ENCODE measurements at places on chromosomes 11 and 22. TPM values are rescaled to one million over a fixed set of nuclear protein-coding genes. Genes with fewer than 3 reads are reported as not detected.

Gene ARHGAP1
- 39.9 TPM for total RNA-seq

Gene SELENOM
- 10.2 TPM for total RNA-seq

Gene CHCHD10
- total RNA-seq, result 118 TPM

GRCh38 chr22:27874185-27874584 lies 44.9 kb downstream of the PITPNB start:
- no peak for DNase-seq

DNA sequence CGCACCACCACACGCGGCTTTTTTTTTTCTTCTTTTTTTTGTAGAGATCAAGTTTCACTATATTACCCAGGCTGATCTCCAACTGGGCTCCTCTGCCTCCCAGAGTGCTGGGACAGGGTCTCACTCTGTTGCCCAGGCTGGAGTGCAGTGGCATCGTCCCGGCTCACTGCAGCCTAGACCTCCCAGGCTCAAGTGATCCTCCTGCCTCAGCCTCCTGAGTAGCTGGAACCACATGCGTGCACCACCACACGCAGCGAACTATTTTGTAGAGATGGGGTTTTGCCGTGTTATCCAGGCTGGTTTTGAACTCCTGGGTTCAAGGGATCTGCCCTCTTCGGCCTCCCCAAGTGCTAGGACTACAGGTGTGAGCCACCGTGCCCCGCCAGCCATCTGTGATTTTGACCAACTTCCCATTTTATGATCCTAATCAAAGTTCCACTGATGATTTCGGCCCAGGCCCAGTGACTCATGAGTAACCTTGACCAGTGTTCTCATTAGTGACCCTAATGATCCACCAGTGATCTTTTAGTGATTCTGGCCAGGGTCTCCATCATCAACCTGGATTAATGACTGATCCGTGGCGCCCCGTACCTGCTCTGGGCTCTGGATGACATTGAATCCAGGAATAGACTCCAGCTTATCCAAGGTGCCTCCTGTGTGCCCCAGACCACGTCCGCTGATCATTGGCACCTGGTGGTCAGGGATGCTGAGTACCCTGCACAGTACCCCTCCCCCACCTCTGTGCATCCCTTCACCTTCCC lies 1.7 kb downstream of the TYMP start:
- no peak for DNase-seq

- no peak for DNase-seq
These were observed 1.4 kb downstream of the ZFTA start for GRCh38 chr11:63767267-63767564.

GRCh38 chr11:111635706-111636045 lies 33.4 kb downstream of the SIK2 start:
- DNase-seq, result no peak
